Activated naive CD8-positive, alpha-beta T cell treated with anti-CD3 and anti-CD28 coated beads, Interleukin-2, amount 10 ng/mL, durations not matched to agents 7 days and 5 days (primary cell): ENCODE measurements at places on chromosomes 5 and 9. TPM values are rescaled to one million over a fixed set of nuclear protein-coding genes. Genes with fewer than 3 reads are reported as not detected.

Gene ZDHHC11B
- 2.0 TPM for total RNA-seq

Gene FAM169A
- 10.2 TPM for total RNA-seq

GRCh38 chr9:114995681-114996221, 65.4 kb upstream of the TNFSF8 start:
- no peak for DNase-seq

GRCh38 chr9:105067895-105068580, 140.1 kb upstream of the ABCA1 start:
- no peak for DNase-seq

GRCh38 chr5:158464383-158464782, 605.4 kb upstream of the CLINT1 start:
- no peak for DNase-seq

DNA sequence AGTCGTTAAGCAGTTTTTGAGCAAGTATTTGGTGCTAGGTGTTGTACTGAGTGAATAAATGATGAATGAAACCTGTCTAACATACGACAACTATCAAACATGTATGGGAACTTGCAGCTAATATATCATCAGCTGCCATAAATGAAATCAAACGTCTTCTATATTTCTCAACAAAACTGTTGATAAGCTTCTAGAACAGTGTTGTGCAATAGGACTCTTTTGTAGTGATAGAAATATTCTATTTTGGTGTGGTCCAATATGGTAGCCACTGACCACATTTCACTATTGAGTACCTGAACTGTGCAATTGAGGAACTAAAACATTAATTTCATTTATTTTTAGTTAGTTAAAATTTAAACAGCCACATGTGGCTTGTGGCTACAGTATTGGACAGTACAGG, 16.3 kb upstream of the FYB1 start:
- no peak for DNase-seq

DNA sequence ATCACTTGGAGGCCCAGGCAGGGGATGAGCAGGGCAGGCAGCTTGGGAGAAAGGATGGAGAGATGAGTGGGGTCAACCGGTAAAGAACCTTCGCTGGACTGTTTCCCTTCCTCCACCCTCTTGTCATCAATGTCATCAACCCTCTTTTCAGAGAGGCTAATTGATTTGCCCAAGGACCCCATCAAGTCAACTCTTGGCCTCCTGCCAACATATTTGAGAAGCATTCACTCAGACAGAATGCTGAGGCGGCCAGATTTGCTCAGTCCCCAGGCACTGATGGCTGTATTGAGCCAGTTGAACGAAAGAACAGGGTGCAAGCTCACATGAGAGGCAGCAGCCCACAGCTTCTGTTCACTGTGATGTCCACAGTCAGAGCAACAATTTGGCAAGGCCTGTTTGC, 193.5 kb downstream of the RFK start:
- no peak for DNase-seq

- DNase-seq = no peak
Measured at GRCh38 chr5:55665065-55665464, 47.1 kb downstream of the SLC38A9 start.

DNA sequence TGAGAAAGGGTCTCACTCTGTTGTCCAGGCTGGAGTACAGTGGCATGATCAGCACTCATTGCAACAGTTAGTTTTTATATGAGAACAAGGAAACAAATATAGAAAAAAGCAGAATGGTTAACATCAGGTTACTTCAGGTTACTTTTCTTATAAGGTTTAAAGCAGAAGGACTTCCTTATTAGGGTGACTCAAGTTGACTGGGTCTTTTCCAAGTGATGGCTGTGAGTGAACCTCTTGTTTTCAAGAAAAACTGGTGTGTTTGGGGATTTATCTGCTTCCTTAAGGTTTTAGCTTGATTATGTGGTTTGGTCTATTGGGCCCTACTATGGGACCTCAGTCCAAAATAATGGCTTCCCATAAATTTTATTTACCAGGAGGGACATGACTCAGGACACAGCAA, 99.2 kb downstream of the ARRDC3 start:
- no peak for DNase-seq

DNA sequence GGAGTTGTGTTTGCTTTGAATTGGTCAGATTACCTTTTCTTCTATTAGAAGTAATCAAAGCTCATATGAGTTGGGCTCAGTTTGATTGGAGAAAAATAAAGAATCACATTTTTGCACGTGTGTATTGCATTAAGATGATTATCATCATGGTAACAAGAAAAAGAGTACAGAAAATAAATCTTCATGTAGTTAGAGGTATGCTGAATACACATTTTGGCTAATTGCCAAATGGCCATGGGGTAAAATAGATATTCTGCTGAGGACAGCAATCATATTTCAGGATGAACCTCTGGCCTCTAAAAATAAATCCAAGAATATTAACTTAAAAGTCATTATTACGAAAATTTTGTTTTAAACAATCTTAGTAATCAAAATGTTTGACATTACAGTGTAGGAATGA, 38.9 kb upstream of the GNAQ start:
- DNase-seq = no peak
